ENCODE measurements at places on chromosomes 7 and 10.

GRCh38 chr7:69739190-69739589 is 140.9 kb downstream of the AUTS2 start:
- DNase-seq: no peak

- no peak for DNase-seq
Observed at GRCh38 chr10:125016611-125017202, 74.8 kb downstream of the ZRANB1 start.

DNA sequence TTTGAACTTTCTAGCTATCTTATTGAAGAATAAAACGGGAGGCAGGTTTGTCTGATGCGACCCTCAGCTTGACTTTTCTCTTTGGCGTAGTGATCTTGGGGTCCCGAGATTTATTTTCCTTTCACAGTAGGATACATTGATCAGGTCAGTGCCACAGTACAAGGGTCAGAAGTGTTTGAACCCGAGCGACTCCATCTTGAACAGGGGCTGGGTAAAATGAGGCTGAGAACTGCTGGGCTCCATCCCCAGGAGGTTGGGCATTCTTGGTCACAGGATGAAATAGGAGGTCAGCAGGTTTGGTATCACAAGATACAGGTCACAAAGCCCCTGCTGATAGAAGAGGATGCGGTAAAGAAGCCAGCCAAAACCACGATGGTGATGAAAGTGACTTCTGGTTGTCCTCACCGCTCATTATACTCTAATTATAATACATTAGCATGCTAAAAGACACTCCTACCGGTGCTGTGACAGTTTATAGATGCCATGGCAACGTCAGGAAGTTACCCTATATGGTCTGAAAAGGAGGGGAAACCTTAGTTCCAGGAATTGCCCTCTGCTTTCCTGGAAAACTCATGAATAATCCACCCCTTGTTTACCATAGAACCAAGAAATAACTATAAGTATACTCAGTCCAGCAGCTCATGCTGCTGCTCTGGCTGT is 3.0 kb upstream of the TECPR1 start:
- no peak for DNase-seq

DNA sequence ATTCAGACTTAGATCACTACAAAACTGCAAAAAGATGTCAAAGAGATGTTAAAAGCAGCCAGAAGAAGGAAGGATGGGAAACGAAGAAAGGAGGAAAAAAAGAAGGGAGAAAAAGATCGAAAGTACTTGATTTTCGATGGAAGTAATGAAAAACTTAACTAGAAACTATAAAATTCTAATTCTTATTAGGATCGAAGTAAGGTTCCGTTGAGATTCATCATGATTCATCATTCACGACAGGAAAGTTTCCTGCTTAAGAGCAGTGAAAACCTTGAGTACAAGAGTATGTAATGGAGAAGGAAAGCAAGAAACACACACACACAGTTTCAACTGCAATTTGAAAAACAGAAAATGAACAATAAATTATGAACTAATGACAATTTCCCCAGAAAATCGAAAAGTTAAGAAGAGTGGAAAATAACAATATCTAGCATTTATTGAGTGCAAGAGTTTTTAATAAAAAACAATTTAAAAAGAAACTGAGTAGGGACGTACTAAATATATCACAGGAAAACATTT is 1.1 kb upstream of the ING3 start:
- no peak for DNase-seq

DNA sequence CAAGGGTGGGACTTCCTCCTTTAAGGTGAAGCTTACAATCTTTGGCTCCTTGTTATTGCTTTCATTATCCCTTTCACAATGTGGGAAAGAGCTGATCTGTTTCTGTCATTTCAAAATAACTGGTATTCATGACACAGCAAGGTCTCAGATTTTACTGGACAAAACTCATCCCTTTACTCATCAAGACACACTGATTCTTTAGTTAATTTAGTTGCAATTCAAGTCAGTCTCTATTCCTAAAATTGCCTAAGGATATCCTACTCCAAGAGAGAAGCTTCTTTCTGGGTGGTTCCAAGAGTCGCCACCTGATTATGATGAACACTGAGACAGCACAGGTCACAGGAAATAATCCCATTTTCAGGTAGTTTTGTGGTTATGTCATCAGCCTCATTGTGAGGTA is 5.8 kb upstream of the PNLIPRP3 start:
- DNase-seq: no peak

- DNase-seq: peak; percentile 73
Observed at GRCh38 chr7:518630-519483, 789 bp downstream of the PDGFA start.

- peak; percentile 65 for DNase-seq
Observed at GRCh38 chr10:29304264-29304994, 15.6 kb downstream of the LYZL1 start.

Measured in fibroblast of skin of right biceps (primary cell).